Stimulated activated CD4-positive, alpha-beta T cell treated with anti-CD3 and anti-CD28 coated beads, TNF-alpha, amount 100 ng/mL, for 1 hour (primary cell): ENCODE measurements at places on chromosomes 13 and 19.

GRCh38 chr13:41549491-41549890 is 92.1 kb downstream of the RGCC start:
- no peak for DNase-seq

DNA sequence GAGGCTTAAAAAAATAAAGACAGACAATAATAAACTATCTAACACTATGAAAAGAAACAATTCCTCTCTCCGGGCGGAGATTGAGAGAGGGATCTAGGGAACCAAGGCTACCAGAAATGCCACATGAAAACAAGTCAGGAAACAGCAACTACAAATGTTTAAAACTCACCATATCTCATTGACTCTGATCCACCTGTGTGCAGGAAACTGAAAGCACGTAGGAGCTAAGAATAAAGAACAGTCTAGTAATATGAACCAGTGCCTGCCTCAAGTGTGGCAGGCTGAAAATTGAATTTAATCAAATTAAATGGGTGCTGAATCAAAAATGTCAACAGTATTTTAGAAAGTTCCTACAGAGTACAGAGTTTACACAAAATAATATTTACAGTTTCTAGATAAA is 1701.0 kb downstream of the SLITRK5 start:
- DNase-seq, result no peak

DNA sequence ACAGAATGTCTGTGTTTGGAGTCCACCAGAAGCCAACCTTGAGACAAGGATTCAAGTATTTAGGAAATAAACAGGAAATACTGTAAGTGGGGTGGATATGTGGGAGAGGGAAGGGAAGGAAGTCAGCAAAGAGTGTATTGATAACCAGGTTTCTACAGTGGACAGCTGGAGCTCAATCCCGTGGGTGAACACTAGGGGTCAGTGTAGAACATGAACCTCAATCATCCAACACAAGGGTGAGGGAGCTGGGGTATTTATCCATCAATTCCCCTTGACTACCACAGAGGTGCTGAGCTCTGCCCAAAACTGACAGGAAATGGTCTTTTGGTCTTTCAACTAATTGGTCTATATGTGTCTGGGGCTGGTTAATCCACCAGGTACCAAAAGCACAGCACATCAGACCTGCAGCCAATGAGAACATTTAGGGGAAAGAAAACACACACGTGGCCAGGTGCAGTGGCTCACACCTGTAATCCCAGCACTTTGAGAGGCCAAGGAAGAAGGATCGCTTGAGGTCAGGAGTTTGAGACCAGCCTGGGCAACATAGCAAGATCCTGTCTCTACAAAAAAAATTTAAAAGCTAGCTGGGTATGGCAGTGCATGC is 5.6 kb upstream of the SYDE1 start:
- peak; percentile 15 for DNase-seq

DNA sequence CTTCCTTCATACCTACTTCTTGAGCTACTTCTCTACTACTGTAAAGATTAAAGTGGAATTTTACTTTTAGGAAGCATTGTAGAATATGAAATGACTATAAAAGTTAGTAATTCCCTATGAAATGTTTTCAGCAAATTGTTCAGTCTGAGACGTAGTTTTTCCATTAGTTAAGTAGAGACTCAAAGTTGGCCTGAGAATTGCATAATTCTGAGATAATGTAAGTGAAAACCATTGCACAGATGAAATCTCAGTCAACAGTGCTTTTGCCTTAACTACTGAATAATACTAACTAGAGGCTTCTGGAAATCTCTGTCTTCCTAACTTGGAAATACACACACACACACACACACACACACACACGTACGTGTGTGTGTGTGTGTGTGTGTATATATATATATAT is 125.9 kb downstream of the FGF14 start:
- DNase-seq, result no peak

DNA sequence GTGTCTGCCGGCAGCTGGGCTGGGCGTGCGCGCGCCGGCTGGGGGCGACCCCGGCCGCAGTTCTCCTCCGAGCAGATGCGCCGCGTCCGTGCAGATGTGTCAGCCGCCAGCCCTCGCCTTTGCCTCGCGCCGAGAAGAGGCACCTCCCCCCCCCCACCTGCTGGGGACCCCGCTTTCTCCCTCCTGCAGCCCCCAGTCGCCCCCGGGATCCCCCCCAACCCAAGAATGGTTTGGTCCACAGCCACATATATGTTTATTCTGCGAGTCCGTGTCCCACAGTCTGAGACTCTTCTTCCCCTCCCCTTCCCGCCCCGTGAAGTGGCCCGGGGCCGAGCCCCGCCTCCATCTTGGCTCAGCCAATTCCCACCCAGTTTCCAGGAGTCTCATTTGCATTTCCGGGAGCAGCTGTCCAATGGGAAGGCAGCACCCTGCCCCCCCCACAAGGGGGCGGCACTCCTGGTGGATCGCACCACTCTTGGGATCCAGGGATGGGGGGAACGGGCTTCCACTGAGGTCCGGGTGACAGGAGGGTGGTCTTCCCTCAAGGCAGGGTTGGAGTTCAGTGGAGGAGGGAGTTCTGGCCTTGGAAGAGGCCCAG is 8.6 kb downstream of the ISOC2 start:
- no peak for DNase-seq

GRCh38 chr19:15519433-15519976 is 11.2 kb downstream of the CYP4F22 start:
- DNase-seq, result no peak

GRCh38 chr13:73440296-73440895 is 381.6 kb downstream of the KLF5 start:
- no peak for DNase-seq

DNA sequence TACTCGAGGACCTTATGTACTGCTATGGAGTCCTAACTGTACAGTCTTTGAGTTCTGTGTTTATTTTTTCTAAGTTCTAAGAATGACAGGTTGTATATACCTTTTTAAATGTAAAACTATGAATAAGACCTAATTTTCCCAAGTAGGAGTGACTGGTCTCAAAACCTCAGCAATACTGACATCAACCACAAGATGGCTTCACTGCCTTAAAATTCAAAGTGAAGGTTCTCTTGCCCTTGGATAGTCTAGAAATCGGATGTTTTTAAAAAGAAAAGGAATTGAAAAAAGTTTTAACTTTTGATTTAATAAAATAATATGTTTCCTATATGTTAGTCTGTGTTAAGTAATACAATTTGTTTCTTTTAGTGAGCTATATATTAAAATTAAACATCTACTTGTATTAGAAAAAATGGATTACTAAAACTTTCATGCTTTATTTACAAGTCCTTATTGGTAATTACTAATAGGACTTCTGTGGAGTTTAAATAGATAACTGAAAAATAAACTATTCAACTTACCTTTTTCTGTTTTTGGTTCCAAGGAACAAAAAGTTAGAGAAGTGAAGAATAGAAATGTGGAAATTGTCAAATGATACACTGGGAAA is 52.0 kb downstream of the TDRD3 start:
- no peak for DNase-seq

GRCh38 chr13:94343243-94343585 is 136.3 kb downstream of the DCT start:
- DNase-seq, result no peak

GRCh38 chr13:114334305-114335053 is 20.2 kb downstream of the CHAMP1 start:
- DNase-seq, result no peak

DNA sequence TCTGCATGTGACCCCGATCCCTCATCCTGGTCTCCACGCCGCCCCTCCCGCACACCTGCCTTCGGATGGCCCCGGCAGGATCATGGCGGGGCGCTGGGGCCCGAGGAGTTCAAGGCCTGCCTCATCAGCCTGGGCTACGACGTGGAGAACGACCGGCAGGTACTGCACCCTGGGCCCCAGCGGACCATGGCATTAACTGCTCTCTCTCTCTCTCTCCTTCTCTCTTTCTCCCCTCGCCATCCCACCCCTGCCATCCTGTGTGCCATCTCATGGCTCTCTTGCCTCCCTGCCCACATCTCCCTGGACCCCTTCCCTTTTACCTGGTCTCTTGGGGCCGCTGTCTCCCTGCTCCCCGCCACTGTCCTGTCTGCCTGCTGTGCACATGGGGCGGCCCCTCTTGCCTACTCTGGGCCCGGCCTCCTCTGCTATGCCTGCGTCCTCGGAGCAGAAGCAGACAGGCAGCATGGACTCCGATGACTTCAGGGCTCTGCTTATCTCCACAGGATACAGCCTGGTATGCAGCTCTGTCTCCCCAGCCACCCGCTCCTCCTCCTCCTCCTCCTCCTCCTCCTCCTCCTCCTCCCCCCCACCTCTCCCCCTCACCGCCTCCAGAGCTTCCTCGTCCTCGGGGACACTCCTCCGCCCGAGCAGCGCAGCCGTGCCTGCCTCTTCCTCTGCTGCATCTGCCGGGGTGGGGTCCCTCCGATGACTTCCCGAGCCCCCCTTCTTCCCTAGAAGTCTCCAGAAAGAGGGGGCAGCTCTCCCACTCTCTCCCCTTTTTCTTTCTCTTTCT is 16.2 kb downstream of the CAPN12 start:
- DNase-seq, result no peak

GRCh38 chr19:10815007-10815536 is 20.9 kb downstream of the TMED1 start:
- no peak for DNase-seq

GRCh38 chr13:40121722-40122121 is 466.3 kb downstream of the COG6 start:
- no peak for DNase-seq

DNA sequence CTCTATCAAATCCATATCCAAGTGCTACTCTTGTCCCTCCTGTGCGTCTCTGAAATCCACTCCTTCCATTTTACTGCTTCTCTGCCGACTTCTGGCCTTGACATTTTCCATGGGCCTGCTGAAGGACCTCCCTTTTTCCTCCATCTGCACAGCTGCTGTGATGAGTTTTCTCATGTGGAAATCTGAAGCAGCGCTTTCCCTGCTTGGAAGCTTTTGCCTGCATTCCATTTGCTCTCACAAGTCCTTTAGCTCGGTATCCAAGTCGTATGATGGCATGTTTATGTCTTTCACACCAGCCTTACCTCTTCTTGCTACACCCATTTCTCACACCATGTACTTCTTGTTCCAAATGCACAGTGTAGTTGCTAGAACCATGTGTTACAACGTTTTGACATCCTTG is 328.2 kb downstream of the GPC5 start:
- no peak for DNase-seq

DNA sequence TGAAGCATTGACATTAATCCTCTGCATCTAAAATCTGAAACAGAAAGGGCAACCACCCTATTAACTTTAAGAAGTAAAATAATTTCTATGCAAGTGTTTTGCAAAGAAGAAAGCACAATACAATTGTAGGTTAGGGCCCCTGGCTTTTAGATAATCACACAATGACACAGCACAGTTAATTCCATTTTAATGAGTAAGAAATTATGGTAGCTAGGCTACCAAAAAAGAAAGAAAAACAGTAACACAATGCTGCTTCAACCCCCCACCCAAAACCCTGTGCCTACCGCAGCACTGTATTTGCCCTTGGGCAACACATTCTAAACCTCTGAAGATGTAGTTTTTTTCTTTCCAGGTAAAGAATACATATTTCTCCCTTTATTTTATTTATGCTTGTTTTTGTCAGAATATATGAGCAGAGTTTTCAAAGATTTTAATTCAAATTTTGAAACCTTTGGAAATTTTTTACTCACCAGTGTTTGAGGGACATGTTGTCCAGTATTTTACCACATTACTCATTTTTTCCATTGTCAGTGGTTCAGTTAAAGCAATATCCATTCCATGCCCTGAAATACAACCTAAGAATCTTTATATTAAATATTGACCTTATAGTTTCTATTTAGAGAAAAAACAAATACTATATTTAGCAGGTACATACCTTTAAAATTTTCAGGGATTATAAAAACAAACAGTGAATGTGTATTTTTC is 21.1 kb downstream of the SOHLH2 start:
- DNase-seq, result no peak

DNA sequence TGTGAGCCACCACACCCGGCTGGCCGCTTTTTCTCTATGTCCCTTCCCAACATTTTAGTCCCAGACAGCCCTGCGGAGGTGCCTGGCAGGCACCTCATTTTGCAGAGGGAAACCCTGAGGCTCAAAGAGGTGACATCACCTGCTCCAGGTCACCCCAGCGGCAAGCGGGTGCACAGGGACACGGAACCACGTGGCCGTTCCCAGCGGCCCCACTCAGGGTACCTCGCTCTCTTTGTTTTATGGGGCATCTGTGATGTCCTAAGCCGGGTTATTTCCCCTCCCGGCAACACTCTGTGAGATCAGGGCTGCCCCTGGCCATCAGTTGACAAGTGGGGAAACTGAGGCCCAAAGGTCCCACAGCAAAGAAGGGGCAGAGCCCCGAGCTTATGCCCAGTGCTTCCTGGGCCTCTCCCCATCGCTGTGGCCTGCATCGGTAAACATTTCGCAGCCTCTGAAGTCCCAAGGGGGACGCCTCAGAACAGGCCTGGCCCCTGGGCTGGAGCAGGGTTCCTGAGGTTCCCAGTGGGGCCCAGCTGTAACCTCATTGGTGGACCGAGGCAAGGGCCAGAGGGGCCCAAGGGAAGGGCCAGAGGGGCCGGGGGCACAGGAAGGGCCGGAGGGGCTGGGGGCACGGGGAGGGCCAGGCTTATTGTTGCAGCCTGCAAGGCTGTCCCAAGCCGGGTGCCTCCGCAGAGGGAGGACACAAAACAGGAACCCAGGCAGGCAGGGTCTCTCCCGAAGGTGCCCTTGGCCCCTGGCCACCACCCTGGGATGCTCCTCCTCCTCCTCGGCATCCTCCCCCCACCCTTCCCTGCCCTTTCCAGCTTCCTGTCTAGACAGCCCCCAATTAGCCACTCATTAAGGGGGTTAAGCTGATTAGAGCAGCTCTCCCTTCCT is 39.0 kb downstream of the SMIM24 start:
- no peak for DNase-seq

GRCh38 chr13:110466266-110466915 is 95.1 kb downstream of the RAB20 start:
- DNase-seq, result no peak

DNA sequence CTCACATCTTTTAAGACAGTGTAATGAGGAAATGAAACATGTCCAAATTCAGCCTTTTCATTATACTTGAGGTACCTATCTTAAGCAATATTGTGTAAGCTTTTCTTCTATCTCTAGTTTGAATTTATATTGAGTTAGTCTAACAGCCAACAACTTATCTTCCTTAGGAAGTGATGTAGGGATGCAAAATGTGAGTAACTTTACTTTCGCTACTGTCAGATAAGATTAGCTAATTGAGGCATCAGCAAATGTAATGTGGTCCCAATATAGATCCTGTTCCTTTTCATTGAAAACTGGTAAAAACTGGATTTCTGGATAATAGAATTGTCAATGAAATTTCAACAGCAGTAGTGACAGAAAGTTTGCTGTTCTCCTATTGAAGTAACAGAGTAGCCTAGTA is 902.2 kb downstream of the GPC5 start:
- DNase-seq, result no peak

- DNase-seq, result no peak
These were observed 2.9 kb downstream of the LSM7 start for GRCh38 chr19:2325281-2326046.

DNA sequence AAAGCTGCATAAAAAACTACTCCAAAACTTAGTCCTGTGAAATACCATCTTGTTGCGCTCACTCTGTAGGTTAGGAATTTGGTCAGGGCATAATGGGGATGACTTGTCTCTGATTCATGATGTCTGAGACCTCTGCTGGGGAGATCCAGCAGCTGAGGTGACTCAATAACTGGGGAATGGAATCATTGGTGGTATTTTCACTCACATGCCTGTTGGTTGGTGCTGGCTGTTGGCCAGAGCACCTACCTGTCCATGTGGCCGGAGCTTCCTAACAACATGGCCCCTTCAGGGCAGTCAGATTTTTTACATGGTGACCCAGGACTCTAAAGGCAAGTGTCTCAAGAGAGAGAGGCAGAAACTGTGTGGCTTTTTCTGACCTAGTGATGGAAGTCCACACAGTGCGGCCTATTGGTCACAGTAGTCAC is 7.4 kb upstream of the ESD start:
- DNase-seq, result no peak
